Cardiac muscle cell (in vitro differentiated cells and primary cell): ENCODE measurements at places on chromosomes 6 and 20.
A peak's percentile ranks its signal among the peaks of the same experiment; 100 is the strongest.

DNA sequence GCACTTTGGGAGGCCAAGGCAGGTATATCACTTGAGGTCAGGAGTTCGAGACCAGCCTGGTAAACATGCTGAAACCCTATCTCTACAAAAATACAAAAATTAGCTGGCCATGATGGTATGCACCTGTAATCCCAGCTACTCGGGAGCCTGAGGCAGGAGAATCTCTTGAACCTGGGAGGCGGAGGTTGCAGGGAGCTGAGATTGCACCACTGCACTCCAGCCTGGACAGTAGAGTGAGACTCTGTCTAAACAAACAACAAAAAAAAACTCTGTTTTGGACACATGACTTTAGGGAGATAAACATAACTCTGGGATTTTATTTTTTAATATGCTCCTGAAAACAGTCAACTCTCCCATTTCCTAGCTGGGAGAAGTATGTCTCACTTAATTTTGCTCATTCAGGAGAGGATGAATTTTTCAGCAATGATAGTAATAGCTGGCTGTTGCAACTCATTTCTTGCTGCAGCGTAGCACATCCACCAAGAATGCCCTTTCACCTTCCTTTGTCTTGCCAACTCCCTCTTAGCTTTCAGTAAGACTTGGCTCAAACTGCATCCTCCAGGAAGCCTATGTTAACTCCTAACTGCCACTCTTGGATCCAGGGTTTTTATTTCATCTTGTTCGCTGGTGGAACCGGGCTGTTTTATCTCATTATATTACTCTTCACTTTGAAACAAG lies 24.3 kb downstream of the TOP1 start:
- peak; percentile 92 for DNase-seq

- DNase-seq = no peak
Measured at GRCh38 chr6:169794317-169795055, 43.1 kb downstream of the ERMARD start.

- no peak for DNase-seq
Measured at GRCh38 chr20:8526610-8527009, 394.5 kb downstream of the PLCB1 start.

- DNase-seq = peak; percentile 13
Measured at GRCh38 chr20:12256806-12257205, 339.1 kb downstream of the BTBD3 start.

DNA sequence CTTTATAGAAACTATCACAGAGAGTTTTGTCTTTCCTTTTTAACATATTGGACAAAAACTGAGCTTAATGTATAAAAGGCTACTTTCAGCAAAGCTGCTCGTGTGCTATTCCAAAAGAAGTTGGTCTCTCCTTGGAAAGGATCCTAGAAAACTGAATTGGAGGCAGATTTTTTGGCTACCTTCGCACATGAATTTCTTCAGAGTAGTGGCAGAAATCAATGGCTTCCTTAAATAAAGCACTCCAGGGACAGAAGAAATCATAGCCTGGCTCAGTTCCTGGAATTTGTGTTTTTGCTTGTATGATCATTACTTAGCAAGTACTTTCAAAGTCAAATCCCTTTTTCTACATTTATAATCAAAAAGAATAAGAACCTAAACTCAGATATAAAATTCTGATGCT lies 780.3 kb downstream of the PHF3 start:
- no peak for DNase-seq

DNA sequence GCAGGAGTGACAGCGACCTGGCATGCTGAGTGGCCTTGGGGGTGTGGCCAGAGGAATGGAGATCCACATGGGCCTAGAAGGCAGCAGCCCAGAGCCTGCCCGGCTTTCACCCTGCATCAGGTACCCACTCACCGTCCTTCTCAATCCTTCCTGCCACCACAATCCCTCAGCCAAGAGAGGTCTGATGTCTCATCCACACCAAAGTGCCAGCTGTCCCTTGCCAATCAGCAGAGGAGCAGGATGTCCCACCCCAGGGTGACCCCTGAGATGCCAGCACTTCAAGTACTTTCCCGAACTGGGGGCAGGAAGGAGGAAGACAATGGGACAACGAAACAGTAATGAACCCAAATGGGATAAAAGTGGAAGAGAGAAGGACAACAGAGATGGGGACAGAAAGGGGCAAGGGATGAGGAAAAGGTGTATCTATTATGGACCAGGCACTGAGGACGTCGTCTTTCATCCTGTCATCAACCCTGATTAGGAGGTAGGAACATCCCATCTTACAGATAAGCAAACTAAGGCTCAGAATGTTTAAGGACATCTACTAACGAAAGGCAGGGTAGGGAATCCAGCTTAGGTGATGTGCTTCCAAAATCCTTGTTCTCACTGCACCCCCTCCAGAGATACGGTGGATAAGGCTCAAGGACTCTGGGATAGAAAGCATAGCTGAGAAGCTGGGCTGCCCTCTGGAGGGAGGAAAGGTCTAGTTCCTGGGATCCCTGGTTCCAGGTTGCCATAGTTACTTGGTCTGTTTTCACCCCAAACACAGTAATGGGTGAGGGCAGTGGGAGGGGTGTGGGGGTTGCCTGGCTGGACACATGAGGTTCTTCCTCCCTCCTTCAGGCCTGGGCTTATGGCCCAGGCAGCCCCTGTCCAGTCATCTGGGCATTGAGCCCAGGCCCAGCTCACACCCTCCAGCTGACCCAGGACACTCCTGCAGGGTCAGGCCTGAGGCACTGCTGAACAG lies 4.5 kb upstream of the TNXB start:
- DNase-seq = no peak

- no peak for DNase-seq
Measured at GRCh38 chr20:9200620-9201019, 131.7 kb downstream of the PLCB4 start.

GRCh38 chr6:150177952-150178520 lies 35.2 kb downstream of the PPP1R14C start:
- no peak for DNase-seq

- peak; percentile 72 for DNase-seq
Measured at GRCh38 chr6:160221423-160221822, 37.2 kb downstream of the SLC22A2 start.

DNA sequence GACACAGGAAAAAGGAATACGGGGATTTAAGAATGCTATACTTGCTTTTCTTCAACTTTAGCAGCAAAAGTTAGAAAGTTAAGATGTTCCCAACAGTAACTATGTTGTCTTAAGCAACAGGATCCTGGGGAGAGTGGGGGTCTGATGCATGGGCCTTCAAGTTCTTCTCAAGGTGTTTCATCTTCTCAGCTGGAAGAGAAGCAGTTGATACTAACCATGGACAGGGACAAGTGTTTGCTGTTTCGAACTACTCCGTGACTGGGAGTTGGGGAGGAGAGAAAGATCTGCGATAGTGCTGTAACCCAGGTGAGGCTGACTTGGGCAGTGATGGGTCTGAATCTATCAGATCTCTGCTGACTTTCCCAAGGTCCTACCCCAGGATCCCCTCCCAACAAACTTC lies 1.0 kb downstream of the OOEP start:
- DNase-seq = no peak

- DNase-seq = no peak
Measured at GRCh38 chr6:104281370-104281769, 578.3 kb downstream of the HACE1 start.

GRCh38 chr20:50916257-50916656 lies 15.0 kb downstream of the ADNP start:
- peak; percentile 78 for DNase-seq

DNA sequence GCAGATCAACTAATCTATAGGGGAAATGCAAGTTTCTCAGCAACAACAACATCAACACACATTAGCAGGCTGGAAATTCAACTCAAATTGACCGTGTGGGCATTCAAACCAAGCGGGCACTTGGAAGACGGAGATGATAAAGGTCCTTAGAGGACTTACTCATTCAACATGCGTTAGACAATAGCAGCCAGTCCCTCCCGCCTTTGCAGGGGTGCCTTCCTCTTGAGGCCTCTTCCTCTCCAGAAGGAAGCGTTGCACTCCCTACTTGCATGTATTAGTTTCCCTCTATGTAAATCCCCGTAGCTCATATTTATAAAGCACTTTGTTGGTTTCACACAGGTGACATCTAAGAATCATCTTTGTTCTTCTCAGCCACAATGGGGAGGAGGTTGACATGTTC lies 300.8 kb upstream of the STXBP5 start:
- DNase-seq = no peak

DNA sequence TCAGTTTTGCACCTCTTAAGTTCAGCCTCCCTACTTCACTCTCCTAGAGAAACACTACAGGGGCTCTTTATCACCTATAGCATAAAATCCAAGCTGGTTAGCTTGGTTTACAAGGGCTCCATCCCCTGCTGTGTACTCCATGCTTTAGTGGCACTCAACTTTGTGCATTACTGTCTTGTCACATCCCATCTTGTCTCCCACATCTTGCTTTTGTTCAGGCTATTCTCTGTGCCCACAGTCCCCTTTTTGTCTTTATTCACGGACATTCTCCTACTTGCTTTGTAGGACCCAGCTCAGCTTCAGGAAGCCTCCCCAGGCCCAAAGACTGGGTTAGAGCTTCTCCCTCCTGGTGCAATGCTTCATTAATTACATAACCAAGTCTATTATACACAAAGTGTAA lies 107.9 kb upstream of the SPACA1 start:
- DNase-seq = no peak

GRCh38 chr6:82408952-82409431 lies 45.4 kb downstream of the TPBG start:
- peak; percentile 57 for DNase-seq

GRCh38 chr6:29723666-29724588 lies 693 bp downstream of the HLA-F start:
- DNase-seq = peak; percentile 17

- DNase-seq = no peak
Measured at GRCh38 chr6:166202321-166202733, 34.7 kb upstream of the TBXT start.

DNA sequence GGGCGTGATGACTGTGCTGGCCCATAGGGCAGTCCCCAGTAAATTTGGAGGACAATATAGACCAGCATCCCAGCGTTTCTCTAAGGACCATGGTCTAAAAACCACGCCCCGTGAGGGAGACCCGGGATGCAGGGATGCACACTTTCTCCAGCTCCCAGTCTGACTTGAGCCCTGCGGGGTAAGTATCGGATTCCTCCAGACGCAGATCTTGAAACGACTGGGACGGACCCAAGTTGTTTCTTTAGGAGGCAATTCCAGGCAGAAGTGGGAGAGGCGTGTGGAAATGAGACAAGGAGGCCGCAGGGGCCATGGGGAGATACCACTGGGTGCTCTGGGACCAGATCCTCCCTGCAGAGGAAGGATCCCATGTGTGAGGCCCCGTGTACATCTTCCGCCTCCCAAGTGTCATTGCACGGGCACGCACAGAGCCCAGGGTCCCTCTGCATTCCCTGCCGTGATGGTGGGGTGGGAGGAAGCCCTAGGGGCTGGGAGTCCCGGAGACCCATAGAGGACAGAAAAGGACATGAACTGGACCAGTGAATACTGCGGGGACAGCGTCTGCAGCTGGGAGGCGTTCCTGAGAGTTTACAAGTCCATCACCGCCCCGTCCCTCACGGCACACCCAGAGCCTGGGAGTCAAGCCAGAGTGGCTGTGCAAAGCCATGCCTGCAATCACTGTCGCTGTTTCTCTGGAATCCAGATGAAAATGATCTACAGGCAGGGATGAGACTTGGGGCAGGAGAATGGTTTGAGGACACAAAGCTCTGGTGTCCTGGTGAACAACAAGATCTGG lies 522.9 kb downstream of the CDH26 start:
- no peak for DNase-seq

GRCh38 chr6:609905-610304 lies 47.0 kb downstream of the HUS1B start:
- no peak for DNase-seq

DNA sequence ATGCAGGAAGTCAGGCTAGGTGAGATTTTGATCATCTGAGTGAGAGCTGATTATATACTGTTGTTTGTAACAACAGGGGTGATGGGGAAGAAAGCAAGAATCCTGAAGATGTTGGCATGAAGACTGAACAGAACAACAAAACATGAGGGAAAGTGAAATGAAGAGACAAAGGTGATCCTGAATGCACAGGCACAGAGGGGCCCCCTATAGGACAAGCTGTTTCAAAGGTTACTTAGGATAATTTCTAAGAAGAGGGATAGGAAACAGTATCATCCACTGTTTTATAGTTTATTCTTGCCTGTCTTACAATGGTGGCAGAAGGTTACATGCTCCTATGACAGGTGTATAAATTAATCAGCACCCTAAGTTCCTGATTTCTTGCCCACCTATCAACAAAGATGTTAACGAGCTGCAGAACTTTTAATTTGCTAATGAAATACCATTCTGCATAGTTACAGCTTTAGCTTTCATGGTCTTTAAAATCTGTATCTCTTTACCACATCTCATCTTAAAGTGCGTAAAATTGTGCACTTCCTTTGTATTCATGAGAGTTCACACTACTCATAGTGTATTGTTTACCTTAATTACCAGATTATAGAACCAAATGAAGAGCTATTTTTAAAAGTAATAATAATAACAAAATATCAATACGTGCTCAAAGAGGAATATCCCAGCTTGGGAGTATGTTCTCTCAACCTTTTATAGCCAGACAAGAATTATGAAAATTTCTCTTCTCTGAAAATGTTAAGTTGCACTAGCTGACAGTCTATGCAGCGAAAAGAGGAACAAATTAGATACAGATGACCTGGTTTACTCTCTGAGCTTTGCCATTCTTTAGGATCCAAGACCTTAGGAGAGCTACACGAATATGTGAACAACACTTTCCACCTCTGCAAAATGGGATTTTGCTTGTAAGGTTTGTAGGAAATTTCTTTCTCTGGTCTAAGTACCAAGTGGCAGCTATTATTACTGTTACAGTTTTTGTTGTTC lies 192.5 kb downstream of the EDN1 start:
- no peak for DNase-seq

GRCh38 chr20:53529658-53530057 lies 64.0 kb downstream of the ZNF217 start:
- no peak for DNase-seq

DNA sequence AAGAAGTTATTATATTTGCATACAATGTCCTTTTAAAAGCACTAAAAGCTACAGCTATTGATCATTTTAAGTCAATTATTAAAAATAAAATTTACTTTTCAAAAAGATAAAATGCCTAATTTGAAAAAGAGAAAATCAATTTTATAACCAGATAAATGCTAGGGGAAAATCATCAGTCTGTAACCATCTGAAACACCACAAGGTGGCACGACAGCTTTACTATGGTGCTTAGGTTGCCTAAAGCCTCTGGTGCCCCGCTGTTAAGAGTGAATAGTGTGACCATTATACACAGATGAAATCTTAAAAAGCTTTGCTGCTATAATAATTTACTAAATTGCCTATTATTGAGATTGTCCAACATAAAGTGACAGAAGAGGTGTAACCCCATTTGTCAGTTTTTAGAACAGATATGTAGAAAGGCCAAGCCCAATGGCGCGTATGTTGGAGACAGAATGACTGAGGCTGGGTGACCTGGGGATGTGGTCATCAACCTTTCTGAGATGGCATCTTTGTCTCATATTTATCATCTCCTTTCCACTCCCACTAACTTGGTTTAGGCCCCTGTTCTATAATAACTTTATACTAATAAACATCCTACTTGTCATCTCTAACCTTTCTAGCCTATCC lies 100.8 kb downstream of the MOXD1 start:
- DNase-seq = peak; percentile 78
